ENCODE measurements at places on chromosomes 2 and 18. TPM values are rescaled to one million over a fixed set of nuclear protein-coding genes. Genes with fewer than 3 reads are reported as not detected.

DNA sequence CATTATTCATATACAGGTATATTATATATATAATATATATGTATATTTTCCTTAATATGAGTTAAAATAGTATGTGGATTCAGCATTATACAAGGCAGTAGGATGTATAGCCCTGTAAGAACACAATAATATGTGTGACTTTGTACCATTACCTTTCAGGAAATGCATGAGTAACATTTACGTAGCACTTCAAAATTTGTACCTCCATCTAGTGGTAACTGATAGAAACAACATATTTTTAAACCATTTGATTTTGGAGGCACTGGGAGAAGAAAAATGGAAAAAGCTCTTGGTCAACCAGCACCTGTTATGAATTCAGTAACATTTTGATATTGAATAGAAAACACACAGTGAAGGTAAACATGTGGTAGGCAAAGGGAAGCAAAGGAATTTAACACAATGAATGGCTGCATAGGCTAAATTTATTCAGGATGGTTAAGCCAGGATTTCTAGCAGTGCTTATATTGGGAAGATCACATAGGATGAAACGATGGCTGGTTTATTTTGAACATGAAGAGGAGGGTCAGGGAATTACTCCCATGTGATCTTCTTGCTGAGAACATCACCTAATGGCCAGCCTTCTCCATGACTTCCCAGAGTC is 565.5 kb downstream of the CCDC85A start:
- DNase-seq: peak; percentile 6

GRCh38 chr2:128162266-128162665 is 71.3 kb downstream of the UGGT1 start:
- DNase-seq: no peak

GRCh38 chr2:161725297-161725696 is 101.1 kb downstream of the SLC4A10 start:
- no peak for DNase-seq

DNA sequence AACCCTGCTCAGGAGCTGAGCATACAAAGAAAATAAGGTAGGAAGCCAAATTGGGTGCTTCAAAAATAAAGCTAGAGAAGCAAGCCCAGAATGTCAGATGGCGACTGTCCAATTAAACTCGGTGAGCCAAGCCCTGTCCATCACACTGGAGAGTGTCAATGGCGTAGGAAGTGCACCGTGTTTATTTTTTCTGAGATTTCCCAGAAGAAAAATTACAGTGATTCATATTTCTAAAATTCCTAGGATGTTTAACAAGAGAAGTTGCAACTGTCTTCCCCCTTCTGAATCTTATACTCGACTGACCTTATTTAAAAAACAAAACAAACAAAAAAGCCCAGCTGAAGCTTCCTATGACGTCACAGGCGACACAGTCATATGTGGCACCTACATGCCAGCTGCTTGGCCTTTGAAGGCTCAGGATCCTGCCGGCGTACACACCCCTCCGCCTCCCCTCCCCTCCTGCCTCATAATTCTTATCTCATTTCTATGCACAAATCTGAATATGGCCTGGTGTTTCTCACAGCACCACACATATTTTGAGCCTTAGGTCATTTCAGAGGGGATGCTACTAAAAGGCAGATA is 60.8 kb downstream of the MBP start:
- DNase-seq: peak; percentile 100

GRCh38 chr2:38390947-38391346 is 13.9 kb upstream of the ATL2 start:
- DNase-seq: no peak

The CDH7 gene
- total RNA-seq: not detected

Measured in IMR-90 (cell line).